ENCODE measurements at places on chromosomes 11 and 22.

DNA sequence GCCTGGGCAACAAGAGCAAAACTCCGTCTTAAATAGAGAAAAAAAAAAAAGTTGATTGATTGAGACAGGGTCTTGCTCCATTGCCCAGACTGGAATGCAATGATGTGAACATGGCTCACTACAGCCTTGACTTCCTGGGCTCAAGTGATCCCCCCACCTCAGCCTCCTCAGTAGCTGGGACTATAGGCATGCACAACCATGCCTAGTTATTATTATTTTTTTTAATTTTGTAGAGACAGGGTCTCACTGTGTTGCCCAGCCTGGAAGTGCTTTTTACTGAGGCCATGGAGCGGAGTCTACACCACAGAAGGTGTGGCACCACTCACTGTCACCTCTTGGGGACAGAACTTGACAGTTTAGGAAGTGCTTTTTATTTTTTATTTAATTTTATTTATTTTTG lies 17.8 kb downstream of the TRIOBP start:
- DNase-seq, result no peak

DNA sequence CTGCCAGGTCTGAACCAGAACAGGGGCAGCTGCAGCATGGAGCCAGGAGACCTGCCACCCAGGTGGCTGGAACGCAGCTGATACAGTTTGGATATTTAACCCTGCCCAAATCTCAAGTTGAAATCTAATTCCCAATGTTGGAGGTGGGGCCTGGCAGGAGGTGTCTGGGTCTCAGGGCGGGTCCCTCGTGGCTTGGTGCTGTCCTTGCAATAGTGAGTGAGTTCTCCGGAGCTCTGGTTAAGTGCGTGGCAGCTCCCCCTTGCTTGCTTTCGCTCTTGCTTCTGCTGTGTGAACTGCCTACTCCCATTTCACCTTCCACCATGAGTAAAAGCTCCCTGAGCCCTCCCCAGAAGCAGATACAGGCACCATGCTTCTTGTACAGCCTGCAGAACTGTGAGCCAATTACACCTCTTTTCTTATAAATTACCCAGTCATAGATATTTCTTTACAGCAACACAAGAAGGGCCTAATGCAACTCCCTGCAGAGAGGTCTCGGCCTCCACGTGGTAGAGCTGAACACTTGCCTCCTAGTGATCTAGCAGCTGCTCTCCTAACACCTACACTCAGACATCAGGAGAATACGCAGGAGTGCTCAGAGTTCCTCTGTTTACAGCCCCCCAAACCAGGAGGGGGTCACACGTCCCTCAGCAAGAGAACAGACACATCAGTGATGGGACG lies 203.7 kb downstream of the CTTN start:
- peak; percentile 8 for DNase-seq

GRCh38 chr11:2171591-2172003 lies at the start of gene TH:
Gene TH, minus strand, starts transcription at chr11:2171815. Its CDS starts 29 bp downstream, at chr11:2171786.
- DNase-seq, result no peak

- DNase-seq, result no peak
Observed at GRCh38 chr22:37659066-37659896, 758 bp downstream of the PDXP start.

DNA sequence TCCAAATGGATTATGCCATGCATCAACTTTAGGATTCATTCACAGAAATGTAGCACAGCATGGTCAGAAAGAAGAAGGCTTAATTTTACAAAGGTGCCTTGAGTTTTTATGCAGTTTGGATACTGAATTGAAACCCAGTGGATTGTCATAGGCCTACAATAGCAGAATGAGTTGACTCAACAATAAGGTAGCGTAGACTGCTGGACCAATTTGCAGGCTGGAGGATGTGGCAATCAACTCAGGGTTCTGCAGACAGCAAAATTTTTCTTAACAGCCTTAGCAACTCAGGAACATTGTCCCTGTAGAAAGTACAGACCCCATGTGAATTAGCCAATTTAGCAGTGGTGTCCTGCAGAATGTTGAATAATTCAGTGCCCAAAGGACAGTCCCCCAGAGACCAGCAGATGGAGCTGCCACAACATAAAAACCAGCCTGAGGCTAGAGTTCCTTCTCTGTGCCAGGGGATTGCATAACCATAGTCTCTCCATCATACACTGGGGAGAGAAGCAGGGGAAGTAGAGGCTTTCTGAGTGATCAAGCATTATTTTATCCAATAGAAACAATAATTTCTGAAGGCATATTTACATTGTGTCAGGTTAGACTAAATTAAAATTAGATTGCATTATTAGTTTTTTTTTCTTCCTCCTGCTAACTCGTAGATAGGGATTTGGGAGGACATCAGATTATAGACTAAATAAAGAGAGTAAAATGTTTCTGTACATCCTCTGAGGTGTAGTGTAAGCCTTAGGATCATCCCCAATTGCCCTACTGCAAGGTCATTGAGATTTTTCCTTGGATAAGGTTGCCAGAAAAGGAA lies 20.3 kb upstream of the MRPL17 start:
- no peak for DNase-seq

DNA sequence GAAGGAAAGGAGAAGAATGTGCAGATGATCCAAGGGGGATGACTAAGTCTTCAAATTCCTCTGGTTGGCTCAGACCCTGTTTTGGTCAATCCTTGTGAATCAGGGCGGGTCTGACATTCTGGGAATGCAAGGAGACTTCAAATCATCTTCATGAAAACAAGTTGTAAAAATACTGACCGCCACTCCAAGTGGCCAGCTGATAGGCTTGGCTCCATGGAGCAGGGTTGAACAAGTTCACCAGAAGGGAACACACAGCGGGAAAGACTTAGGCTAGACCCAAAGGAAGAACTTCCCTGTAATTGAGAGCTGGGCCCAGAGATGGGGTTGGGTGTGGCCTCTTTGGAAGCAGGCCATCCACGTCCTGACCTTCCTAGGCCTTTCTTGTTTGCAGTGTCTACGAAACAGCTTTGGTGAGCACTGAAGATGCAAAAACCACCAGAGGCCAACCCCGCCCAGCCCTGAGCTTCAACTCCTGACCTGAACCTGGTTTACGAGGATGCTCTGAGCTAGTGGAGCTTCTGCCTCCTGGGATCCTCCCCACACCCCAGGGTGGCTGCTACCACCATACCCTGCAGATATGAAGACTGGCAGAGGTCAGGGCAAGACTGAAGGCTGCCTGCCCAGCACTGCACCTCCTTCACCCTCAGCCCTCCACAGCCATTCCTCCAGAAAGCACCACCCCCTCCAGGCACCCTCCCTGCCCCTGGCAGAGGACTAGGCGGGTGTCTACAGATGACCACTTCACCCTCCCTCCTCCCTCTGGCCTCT lies 26.1 kb downstream of the GDPD5 start:
- DNase-seq, result peak; percentile 60

- no peak for DNase-seq
Observed at GRCh38 chr11:124961972-124962609, 8.1 kb downstream of the CCDC15 start.

DNA sequence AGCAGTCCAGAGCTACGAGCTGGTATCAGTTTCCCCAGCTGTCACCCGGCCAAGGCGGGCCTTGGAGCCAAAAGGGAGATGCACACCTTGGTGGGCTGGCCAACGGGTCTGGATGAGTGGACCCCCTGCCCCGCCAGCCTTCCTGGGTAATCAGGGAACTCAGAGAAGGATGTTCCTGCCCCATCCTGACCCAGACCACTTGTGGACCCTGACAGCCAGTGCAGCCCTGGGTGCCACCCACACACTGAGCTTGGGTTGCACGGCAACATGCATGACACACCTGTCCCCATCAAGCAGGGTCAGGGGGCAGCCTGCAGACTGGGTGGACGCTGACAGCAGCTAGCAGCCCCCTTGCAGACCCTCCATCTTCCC lies 8.6 kb downstream of the SLC25A1 start:
- DNase-seq, result peak; percentile 30

- no peak for DNase-seq
Observed at GRCh38 chr11:113255096-113255495, 59.3 kb upstream of the TTC12 start.

GRCh38 chr11:30707110-30707509 lies 121.0 kb upstream of the MPPED2 start:
- DNase-seq, result no peak

- DNase-seq, result no peak
Observed at GRCh38 chr11:73386016-73386415, 9.8 kb downstream of the RELT start.

DNA sequence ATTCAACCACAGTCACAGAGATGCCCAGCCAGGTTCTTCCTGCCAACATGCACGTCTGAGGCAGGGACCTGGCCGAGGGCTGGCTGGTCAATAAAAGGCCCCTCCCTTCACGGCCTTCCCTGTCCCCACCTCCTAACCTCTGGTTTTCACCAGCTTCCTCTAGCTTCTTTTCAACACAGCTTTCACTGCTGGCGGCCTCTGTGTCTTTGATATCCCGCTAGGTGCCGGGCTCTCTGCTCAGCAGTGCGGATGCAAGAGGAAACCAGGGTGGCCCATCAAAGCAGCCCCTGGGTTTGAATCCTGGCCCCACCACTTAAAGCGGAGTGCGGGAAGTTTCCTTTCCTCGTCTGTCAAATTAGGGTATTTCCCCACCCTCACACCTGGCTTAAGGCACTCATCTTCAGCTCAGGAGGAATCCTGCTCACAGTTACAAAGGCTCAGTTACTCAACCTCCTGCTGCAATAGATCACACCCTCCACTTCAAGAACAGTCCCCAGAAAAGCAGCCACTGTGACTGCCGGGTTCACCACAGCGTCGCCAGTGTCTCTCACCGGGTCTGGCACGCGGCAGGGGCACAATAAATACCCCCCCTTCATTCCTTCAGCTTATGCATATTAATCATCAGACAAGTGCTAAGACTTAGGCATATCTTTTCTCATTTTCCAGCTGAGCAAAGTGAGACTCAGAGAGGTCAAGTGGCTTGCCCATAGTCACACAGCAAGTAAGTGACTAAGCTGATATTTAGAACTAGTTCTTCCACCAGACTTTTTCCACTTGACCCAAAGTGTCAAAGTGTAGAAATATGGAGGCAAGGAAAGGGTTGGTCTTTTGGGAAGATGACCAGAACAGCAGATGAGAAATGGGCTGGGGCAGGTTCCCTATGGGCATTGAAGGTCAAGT lies 45.7 kb downstream of the TXN2 start:
- DNase-seq, result no peak

- DNase-seq, result no peak
Observed at GRCh38 chr11:67667490-67668191, 6.8 kb downstream of the ALDH3B2 start.

- DNase-seq, result no peak
Observed at GRCh38 chr11:47786373-47786772, 19.2 kb upstream of the FNBP4 start.

DNA sequence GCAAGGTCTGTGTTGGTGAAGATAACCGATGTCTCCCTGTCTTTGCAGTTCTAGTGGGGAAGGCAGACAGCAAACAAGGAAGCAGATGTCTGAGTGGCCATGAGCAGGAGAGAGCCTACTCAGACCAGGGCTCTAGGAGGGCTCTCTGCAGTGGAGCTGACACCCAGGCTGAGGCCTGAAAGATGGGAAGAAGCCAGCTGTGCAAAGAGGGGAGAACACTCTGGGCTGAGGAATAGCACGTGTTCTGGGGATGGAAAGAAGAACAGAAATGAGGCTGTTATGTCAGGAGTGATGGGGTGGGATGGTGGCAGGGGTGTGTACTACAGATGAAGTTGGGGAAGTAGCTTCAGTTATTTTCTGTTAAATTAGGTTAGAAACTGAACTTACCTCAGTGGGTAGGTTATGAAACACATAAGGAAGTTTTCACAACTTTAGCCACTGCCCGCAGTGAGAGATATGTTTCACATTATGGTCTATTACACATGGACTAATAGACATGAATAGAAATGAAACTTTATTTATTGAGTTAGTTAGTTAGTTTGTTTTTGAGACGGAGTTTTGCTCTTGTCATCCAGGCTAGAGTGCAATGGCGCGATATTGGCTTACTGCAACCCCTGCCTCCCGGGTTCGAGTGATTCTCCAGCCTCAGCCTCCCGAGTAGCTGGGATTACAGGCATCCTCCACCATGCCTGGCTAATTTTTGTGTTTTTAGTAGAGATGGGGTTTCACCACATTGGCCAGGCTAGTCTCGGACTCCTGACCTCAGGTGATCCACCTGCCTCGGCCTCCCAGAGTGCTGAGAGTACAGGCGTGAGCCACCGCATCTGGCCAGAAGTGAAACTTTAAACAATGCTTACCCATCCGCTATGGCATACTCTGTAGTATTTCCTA lies 7.8 kb downstream of the DCPS start:
- DNase-seq, result no peak

GRCh38 chr11:73914284-73914683 lies 36.5 kb upstream of the DNAJB13 start:
- no peak for DNase-seq

DNA sequence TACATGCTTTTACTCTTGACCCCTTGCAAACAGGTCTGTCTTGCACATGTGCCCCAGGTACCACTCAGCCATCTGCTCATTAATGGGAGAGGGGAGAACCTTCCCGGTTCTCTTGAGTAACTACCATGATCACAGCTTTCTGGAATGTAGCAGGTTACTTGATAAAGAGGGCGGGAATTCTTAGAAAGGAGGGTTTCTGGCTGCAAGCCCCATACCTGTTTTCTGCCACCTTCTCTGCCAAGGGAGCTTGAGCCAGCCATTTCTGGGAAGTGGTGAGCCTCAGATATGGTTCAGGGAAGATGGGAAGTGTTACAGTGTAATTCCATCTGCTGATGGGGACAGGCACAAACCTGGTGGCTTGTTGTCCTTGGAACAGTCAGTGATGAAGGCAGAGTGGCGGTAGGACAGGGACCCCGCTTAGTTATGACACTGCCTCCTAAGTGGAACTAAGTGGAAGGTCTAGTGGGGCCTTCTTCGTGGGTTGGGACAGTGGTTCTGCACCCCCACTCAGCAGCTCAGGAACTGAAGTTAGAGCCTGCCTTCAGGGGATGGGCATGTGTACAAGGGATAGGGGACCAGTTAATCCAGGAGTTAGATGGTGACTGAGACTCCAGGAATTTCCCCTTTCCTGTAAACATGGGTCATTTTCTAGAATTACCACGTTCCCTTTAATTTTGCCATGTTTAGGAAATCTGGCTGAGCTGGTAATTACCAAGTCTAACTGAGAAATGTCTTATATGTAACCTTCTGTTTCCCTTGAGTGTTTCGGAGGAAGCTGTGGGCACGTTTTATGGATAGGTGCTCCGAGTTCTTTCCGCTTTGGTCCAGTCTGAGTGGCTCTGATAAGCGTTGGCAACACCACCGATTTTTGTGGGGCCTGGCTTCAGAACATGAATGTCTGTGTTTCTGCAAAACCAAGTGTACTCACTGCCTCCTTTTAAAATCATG lies 35.3 kb downstream of the BCR start:
- no peak for DNase-seq

GRCh38 chr11:68036141-68036716 lies 2.6 kb upstream of the TCIRG1 start:
- no peak for DNase-seq
